ENCODE measurements at places on chromosomes 7 and 10. TPM values are rescaled to one million over a fixed set of nuclear protein-coding genes. Genes with fewer than 3 reads are reported as not detected.

The BLNK gene
- not detected for total RNA-seq

The RAPGEF5 gene
- not detected for total RNA-seq

The CRHR2 gene
- total RNA-seq, result not detected

The EN2 gene
- total RNA-seq, result not detected

All from CD4-positive, alpha-beta T cell (primary cell).